Naive thymus-derived CD8-positive, alpha-beta T cell (primary cell): ENCODE measurements at places on chromosomes 3 and 15. TPM values are rescaled to one million over a fixed set of nuclear protein-coding genes. Genes with fewer than 3 reads are reported as not detected.

DNA sequence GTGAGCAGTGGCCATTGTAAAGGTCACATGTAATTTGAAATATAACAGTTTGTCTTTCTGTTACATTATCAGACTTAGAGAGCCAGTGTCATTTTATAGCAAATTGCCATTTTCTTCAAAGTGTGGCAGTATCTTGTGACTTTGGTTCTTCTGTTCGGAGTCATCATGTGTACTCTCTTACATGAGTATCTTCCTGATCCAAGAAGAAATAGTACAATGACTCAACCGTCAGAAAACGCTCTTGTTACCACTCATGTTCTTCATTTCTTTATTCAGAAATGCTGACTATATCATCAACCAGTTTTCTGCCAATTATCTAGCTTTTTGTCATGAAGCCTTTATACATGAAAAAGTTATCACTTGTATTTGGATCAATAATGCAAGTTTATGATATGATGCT is 93.6 kb upstream of the CGNL1 start:
- no peak overlapping the region for H3K4me3 ChIP-seq
- DNase-seq, result no peak
- no peaks in the 10 kb centered on the region for H3K27me3 ChIP-seq
- no peaks in the 10 kb centered on the region for H3K4me1 ChIP-seq
- no peak overlapping the region for H3K27ac ChIP-seq

DNA sequence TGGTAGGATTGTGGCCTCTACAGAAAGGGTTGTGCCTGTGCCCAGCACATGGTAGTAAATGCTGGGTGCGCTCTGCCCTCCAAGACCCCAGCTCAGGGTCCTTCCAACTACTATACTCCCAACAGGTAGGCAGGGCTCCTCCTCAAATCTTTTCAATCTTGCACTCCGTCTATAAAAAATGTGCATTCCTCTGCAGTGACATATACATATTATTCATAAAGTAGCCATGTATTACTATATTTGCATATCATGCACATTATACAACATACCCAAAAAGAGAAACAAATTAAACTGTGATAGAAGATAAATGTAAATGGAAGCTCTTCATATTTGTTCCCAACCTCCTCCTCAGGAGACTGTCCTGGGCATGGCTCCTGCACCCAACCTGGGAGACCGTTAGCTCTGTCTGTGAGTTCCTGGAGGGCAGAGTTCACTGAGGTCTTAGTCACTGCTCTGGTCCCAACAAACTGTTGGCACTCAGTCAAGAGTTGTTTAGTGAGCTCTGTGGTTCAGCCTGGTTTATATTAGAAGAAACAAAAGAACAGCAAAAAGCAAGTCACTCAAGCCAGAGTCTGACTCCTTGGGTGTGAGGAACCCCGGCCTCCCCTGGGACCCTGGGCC is 47.7 kb upstream of the GRIP2 start:
- DNase-seq, result no peak
- peaks cover 68% of the 10 kb centered on the region for H3K27me3 ChIP-seq
- no peaks in the 10 kb centered on the region for H3K36me3 ChIP-seq
- H3K27ac ChIP-seq, result no peak overlapping the region

DNA sequence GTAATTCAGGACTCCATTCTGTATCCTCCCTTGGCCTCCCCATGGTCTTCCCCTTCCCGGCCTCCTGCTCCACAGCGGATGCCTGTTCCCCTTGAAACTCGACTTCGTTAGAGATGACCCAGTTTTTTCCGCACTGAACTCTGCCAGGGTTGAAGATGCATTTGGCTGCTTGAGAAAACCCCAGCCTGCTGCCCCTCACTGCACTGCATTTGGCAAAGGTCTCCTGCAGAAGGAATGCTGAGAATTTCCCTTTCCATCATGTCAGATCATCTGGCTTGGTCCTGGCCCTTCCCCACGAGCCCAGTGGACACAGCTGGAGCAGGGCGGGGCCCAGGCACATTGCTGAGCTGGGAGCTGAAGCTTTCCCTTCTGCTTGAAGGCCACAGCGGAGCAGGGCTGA is 37.6 kb upstream of the RGMA start:
- H3K27ac ChIP-seq, result no peak overlapping the region
- no peaks in the 10 kb centered on the region for H3K27me3 ChIP-seq
- H3K4me1 ChIP-seq, result no peaks in the 10 kb centered on the region

- no peaks in the 10 kb centered on the region for H3K36me3 ChIP-seq
- DNase-seq, result no peak
- H3K27ac ChIP-seq, result peak overlapping the region; percentile 81
- H3K27me3 ChIP-seq, result no peaks in the 10 kb centered on the region
- peaks cover 4% of the 10 kb centered on the region for H3K4me1 ChIP-seq
Observed at GRCh38 chr3:132641837-132642538, 17.6 kb downstream of the ACAD11 start.

The GOLGA8S gene
- total RNA-seq, result 0.44 TPM

The RBPMS2 gene
- total RNA-seq, result not detected
